ENCODE measurements at places on chromosomes 3 and 15.

- DNase-seq: no peak
These were observed 1146.6 kb downstream of the OTOL1 start for GRCh38 chr3:162643245-162643644.

DNA sequence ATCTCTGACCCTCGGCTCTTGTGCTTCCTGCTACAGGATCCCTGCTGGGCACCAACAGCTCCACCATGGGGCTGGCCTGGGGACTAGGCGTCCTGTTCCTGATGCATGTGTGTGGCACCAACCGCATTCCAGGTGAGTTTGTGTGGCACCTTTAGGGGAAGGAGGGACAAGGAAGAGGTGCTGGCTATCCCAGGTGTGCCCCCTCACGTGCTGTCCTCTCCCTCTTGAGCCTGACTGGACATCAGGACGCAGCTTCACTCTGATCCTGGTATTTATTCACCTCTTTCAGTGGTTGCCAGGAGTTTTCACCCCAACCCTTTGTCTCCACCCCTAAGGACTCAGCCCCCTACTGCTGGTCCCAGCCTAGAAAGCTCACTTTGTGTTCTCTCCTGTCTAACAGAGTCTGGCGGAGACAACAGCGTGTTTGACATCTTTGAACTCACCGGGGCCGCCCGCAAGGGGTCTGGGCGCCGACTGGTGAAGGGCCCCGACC, 960 bp downstream of the THBS1 start:
- no peak for DNase-seq

- no peak for DNase-seq
These were observed 947.1 kb downstream of the FHIT start for GRCh38 chr3:60304112-60304511.

DNA sequence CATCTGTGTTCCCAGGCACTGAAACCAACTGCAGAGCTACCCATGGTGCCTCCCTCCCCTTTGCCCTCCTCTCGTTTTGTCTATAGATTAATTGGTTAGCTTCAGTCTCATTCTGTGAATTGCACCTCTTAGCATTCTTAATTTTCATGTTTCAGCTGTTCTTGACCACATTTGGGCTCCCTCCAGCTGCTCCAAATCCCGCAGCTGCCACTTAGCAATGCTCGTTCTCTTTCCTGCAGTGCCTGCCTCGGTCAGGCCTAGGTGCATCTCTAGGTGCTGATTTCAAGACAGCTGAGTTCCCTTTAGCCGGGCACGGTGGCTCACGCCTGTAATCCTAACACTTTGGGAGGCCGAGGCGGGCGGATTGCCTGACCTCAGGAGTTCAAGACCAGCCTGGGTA, 47.0 kb upstream of the SMAD3 start:
- DNase-seq: no peak

GRCh38 chr15:90394748-90395442, 6.9 kb downstream of the IQGAP1 start:
- DNase-seq: no peak

DNA sequence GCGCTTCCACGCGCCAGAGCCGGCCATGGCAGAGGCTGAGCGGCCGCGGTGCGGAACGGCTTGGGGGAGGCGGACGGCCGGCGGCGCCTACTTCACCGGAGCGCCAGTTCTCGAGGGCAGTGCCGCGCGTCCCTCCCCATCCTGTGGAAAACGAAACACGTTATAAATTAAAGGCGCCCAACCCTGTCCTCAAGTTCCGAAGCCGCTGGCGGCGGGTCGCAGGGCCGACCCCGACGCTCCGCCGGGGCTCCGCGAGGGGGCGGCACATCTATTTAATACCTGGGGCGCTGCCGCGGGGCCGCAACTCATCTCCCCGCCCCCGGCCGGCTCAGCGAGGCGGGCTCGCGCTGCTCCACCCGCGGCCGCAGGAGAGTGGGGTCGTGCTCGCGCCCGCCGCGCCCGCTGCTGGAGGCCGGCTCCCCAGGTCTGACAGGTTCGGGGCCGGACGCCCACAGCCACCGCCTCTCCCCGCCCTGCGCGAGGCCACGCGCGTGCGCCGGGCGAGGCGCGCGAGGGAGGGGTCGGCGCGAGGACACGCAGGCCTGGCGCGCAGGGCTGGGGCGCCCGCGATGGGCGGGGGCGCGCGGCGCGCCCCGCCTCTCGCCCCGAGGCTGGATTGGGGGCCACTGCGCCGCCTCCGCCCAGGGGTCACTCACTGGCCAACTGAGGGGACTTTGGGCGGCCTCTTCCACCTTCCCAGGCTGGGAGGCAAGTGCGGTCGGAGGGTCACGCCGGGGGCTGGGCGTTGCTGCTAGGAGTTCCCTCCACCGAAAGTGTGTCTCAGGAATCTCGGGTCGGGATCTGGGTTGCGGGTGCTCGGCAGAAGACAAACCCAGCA, at the start of gene SLC30A4:
SLC30A4 (minus strand) TSS at position 428 of the 838 bp plus-strand sequence; CDS start at position 27, 401 bp downstream.
- DNase-seq: peak; percentile 41

DNA sequence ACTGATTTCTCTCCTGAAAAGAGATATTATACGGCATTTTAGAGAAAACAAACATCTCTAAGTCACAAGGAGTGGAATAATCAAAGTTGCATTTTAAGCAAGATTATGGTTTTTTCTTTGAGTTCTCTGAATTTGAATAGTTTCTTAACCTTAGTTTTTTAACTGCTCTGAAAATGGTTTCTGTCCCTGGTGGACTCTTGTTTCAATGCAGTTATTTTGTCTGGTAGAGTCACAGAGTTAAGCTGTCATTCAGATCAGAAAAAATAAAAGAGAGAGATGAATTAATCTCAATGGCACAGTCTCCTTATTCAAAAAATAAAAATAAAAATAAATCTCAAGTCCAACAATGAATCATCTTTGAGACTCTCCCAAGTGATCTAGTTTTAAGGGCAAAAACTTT, 19.0 kb downstream of the AGTR1 start:
- no peak for DNase-seq

- DNase-seq: no peak
These were observed 3.9 kb upstream of the FSIP1 start for GRCh38 chr15:39786447-39787056.

DNA sequence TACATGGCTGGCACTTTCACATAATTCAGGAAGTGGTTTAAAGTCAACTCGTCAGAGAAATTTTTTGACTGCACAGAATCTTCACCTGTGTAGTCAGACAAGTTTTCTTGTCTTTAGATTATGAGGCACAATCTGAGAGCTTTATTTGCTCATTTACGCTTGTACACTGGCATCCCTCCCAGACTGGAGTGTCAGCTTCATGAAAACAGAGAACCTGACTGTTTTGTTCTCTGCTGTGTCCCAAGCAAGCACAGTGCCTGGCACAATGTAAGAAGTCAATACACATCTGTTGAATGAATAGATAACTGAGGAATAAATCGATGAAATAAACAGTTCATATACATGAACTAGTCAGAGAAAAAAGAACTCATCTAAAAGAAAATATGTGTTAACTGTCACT, 846.1 kb upstream of the CFAP20DC start:
- no peak for DNase-seq

DNA sequence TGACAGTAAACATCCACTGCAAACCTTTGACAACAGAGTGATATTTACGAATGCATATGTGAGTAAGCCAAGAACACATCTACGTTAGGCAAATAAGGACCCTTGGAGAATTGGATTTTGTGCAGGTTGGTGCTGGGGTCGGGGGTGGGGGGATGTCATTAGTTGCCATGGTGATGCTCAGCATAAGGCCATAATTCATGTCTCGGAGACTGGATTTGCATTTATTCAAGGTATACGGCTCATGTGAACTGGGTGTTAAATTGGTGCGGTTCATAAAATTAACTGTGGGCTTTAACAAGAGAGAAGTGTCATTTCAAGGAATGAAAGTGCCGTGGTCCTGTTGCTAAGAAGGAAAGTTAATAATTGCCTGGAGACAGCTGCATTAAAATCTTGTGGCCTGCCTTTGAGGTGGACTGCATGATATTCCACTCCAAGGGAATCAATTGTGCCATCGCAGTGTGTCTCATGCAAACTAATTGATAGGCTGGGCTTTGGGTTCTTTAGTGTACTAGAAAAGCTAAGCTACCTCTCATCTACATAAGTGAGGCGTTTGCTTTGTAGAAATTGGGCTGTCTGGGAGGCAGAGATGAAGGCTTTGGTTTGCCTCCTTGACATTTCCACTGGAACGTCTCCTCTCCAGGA, 228.9 kb upstream of the FEZF2 start:
- DNase-seq: no peak

DNA sequence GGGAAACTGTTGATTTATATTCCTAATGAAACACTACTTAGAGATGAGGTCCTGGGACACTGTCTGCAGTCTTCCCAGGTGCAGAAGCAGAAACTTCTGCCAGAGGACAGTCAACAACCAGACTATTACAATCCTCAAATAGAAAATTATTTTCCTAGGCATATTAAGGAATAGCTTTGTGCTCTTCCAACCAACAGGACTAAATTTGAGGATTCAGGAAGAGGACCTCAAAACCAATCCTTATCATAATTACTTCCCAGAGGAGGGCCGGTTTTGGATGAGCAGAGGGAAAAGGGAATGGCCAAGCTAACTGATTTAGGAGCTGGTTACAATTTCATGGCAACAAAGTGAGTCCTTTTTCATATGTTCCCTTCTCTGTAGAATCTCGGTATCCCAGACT, 21.0 kb downstream of the ALDH1A2 start:
- no peak for DNase-seq
